ENCODE measurements at places on chromosomes 4 and X.

GRCh38 chrX:123961268-123962005 lies at the start of gene STAG2:
Gene STAG2 (plus strand): TSS chrX:123961706. CDS start chrX:124022628, 60,922 bp downstream.
- DNase-seq, result peak; percentile 62

DNA sequence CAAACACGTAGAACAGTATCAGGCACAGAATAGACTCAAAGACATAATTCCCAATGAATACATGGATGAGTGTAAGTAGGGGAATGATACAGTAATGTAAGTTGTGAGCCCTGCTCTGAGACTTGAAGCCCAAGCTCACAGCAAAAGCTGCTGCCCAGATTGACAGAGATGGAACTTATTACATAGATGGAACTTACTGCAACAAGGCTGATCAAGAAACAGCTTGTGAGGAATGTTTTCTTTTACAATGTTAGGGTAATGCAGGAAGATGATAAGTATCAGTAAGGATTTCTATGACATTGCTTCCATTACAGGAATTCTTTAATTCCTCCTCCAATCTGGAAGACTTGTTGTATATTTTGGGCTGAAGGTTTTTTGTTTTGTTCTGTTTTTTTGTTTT lies 278.4 kb downstream of the IL15 start:
- DNase-seq, result no peak

GRCh38 chrX:16601885-16602284 lies 48.1 kb upstream of the S100G start:
- no peak for DNase-seq

- DNase-seq, result no peak
Observed at GRCh38 chr4:182314537-182314936, 71.3 kb downstream of the TENM3 start.

DNA sequence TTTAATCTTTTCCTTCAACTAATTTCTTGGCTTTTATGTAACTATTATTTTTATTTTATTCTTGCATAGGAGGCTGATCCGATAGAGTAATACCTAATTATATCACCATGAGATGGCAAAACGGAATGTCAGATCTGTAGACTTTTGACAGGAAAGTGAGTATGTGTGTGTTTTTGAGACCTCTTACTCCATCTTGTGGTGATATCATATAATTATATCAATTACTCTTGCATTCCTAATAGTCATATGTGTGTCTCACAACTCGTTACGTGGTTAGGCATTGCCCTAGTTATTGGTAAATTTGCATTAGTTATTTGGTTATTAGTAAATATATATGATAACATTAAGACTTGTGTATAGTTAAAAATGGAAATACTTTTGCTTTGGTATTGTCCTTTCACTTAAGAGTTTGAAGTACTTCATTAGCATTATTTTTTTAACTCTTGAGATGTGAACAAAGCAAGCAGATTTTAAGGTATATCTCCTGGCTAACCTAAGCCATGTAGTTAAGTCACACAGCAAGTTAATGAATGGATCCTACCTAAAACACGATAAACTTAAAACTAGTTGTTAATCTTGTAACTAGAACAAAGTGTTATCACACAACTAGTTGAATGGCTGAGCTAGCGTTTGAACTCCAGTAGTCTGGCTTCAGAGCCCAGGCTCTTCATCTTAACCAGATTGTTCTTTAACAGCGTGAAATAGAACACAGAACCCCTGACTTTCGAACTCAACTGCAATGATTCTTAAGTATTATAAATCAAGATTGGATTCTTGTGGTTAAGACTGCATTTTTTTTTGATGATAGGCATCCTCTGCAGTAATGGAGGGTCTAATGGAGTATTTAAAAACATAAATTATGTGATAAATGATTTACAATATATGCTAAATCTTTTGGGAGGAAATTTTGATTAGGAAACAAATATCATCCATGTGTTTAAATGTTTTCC lies 67.1 kb downstream of the PGRMC2 start:
- DNase-seq, result no peak

GRCh38 chrX:65894133-65894532 lies 145.7 kb downstream of the VSIG4 start:
- DNase-seq, result no peak

- no peak for DNase-seq
Observed at GRCh38 chr4:64130907-64131306, 278.3 kb downstream of the TECRL start.

DNA sequence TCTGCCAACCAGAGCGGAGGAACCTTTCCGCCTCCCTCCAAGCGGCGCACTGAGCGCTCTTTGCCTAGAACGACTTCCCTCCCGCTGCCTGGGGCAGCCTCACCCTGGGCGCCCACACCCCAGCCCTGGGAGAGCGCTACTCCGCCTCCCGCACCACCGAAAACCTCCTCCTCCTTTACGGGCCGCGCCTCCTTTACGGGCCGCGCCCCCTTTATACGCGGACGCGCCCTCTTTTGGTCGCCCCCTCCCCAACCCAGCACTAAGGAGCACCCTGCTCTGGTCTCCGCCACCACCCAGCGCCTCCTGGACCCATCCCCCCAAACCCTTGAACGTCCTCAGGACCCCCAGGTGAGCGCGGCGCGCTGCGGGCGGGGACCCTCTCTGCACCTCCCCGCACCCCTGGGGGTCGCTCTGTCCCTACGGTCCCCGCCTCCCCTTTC lies 586 bp upstream of the NSG1 start:
- no peak for DNase-seq

DNA sequence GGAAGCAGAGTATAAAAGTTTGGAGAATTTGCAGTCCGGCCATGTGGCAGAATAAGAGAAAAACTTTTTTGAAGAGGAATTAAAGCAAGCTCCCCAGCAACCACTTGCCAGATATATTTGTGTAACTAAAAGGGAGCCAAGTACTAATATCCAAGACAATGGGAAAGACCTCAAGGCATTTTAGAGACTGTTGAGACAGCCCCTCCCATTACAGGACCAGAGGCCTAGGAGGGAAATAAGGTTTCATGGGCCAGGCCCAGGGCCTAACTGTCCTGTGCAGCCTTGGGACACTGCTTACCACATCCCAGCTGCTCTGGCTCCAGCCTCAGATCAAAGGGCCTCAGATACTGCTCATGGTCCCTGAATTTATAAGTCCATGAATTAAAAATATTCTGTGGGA lies 659.4 kb downstream of the PCDH19 start:
- no peak for DNase-seq

DNA sequence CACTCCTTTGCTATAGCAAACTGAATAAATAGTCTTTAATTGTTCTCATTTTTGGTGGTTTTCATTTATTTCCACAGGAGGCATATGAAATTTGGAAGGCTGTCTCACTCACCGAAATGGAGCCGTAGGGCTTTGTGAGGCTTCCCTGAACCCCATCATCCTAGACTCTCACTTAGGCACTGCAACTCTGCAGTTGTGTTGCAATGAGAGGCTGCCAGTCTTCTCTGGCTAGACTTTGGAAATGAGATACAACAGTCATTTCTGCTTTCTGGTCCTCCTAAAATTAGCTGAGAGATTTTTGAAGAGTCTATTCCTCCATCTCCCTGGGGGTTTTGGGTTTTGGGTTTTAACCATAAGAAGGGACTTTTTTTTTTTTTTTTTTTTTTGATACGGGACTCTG lies 146.5 kb downstream of the SH3BGRL start:
- DNase-seq, result no peak

DNA sequence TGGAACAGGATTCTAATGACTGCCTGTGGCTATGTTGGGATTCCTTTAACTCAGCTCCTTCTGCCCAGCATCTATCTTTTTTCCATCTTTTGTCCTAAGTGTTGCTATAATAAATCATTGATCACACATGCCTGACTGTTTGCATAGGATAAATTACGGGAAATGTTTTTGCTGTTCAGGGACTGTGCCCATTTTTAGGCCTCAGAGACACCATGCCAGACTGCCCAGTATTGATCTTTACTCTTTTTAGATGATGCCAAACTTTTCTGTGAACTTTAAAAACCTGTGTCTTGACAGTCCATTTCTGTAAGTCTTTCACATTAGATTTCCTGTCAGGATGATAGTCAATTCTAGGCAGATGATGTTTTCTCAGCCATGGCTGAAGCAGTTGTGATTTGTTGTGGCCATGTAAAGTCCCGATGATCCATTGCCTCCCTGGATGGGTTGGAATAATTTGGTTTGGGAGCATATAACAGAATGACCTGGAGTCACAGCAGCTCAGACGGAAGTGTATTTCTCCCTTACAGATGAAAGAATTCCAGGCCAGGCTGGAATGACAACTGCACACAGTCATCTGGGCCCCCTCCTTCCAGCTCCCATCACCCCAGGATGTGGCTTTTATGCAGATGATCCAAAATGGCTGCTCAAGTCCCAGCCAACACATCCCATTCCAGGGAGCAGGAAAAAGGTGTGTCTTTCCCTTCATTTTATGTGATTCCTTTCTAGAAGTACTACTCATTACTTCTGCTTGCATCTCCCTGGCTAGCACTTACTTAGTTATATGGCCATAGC lies 3.4 kb downstream of the HTT-AS start:
- no peak for DNase-seq

DNA sequence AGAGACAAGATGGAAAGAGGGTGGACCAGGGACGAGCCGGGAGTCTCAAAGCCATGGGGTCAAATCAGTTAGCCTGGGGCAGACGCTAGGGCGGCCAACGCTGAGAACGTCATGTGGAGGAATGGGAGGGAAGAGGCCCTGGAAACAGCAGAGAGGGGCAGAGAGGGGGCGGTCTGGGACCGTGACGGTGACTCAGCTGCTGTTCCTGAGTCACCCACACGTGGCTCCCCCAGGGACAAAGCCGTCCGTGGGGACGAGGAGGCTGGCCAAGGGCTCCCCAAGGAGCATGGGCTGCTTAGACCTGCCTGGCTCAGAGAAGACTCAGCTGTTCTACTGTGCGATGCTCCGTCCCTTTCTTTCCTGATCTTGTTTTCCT lies 108.4 kb upstream of the LRPAP1 start:
- no peak for DNase-seq

DNA sequence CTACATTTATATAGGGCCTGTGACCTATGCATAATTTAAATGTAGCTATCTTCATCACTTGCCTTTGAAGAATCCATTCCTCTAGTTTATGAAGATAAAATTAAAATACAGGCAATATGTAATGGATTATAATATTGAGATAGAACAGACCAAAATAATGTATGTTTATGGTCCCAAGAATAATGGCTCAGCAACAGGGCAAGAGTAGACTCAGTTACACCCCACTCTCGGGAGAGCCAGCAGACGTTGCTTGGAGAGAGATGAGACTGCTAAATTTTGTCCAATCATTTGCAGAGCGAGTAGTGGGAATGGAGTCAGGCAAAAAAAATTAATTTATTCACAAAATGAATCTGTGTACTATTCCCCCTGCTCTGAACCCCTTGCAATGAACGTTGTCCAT lies 223.2 kb upstream of the FAT4 start:
- DNase-seq, result no peak

GRCh38 chrX:25869761-25870160 lies 268.4 kb upstream of the MAGEB18 start:
- no peak for DNase-seq

GRCh38 chr4:20760053-20760452 lies 59.8 kb downstream of the PACRGL start:
- DNase-seq, result no peak

DNA sequence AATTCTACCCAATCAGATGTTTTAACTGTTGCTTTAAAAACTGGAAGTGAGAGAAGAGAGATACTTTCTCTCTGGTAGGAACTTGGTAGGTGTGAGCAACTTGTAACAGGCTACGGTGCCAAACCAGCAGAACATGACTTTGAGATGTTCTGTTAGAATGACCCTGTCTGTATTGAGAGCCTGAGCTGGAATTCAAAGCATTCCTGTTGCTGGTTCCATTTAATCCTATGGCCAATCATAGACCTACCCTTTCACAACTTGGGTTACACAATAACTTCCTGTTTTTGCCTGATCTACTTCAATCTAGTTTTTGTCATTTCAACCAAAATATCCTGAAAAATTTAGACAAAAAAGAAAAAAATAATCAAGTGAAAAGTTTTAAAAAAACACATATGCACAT lies 1.7 kb upstream of the PRRG1 start:
- DNase-seq, result no peak

GRCh38 chr4:172858731-172859230 lies 309.8 kb upstream of the GALNT7 start:
- DNase-seq, result no peak

GRCh38 chr4:181427076-181427475 lies 816.1 kb upstream of the TENM3 start:
- DNase-seq, result no peak

DNA sequence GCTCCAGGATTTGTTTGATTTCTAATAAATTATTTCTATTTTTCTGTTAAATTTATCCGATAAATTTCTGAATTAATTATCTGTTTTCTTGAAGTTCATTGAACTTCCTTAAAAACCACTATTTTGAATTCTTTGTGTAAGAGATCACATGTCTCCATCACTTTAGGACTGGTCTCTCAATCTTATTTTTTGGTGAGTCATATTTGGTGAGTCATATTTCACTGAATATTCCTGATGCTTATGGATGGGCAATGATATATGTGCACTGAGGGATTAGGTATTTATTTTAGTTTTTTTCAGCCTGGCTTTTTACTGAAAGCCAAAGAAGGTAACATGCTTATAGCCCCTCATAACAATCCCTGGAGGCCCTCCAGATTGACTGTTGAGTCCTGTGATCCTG lies 48.5 kb upstream of the IL15 start:
- no peak for DNase-seq

GRCh38 chrX:140701480-140701879 lies 8.1 kb upstream of the LINC00632 start:
- no peak for DNase-seq

DNA sequence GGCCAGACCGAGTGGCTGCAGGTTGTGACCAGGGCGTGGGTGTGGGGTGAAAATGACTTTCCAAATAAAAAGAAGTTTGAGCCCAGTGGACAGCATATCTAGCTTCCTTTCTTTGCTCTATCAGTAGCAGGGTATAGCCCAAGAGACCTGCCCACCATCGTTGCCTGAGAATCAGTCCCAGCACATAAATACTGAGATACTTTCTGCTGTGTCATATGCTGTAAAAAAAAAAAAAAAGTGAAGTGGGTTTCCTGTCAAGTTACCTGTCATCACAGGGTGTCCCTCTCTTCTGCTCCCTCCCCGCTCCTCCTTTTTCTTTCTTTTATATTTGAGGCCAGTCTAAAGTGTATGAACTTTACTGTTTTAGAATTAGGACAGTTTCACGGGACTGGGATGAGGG lies 330.3 kb upstream of the BOD1L1 start:
- DNase-seq, result no peak

GRCh38 chrX:139811942-139812629 lies 104.1 kb upstream of the MCF2 start:
- no peak for DNase-seq

Measured in NCI-H1436 treated with DMSO at 0.1 percent for 48 hours (cell line).